ENCODE measurements at places on chromosomes 6 and 20.

- no peak for DNase-seq
Measured at GRCh38 chr20:41290804-41291389, 26.6 kb downstream of the ZHX3 start.

DNA sequence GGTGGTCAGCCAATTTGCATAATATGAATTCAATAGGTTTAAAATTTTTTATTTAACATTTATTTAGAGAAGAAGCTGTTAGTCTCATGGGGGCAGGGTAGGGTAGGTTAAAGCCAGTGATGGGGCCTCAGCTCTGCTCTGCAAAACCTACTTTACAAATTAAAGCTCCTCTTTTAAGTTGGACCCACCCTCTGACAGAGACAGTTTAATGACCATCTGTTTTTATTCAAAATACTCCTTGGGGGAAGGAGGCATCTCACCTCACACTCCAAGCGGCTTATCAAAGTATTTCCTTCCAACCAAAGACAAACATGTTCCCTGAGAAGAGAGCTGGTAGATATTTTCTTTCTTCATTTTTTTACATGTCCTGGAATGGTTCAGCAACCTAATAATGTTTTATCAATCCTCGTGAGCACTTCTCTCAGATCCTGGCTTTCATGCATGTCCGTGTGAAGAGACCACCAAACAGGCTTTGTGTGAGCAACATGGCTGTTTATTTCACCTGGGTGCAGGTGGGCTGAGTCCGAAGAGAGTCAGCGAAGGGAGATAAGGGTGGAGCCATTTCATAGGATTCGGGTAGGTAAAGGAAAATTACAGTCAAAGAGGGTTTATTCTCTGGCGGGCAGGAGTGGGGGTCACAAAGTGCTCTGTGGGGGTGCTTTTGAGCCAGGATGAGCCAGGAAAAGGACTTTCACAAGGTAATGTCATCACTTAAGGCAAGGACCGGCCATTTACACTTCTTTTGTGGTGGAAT is 184.7 kb downstream of the GJA1 start:
- DNase-seq = no peak

DNA sequence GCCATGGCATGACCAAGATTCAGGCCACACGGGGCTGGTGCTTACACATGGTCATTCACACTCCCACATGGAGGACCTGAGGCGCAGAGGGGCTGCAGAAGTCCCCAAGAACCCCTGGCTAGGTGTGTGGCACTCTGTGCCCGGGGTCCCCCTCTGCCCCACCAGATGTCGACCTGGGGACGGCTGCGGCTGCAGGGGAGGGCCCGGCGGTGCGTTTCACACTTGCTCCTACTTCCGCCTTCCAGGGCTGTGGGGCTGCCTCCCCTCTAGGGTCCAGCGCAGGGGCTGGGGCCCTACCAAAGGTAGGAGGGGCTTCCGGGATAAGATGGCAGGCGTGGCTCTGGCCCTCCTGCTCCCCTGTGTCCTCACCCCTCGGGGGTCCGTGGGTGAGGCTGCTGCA is 81.1 kb upstream of the SLCO4A1 start:
- DNase-seq = no peak

DNA sequence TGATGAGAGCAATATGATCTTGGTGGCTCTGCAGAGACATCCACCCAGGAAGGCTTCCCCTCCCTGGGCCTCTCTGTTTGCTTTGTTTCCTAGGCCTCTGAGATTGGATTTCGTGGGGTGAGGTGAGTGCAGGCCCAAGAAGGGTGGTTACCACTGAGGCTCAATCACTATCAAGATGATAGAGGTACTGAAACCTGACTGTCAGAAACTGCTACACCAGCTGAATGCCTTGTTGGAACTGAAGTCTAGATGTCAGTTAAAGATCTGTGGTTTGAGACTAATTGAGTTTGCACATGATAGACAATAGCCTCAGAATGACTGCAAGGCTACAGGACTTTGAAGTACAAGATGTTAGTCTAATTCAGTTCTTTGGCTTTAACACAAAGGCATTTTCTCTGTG is 15.2 kb downstream of the VNN1 start:
- DNase-seq = no peak

GRCh38 chr20:21534453-21534852 is 20.6 kb upstream of the NKX2-2 start:
- DNase-seq = no peak

- no peak for DNase-seq
Measured at GRCh38 chr6:20169119-20169557, 43.1 kb downstream of the MBOAT1 start.

- no peak for DNase-seq
Measured at GRCh38 chr20:6704132-6704861, 63.2 kb upstream of the BMP2 start.

DNA sequence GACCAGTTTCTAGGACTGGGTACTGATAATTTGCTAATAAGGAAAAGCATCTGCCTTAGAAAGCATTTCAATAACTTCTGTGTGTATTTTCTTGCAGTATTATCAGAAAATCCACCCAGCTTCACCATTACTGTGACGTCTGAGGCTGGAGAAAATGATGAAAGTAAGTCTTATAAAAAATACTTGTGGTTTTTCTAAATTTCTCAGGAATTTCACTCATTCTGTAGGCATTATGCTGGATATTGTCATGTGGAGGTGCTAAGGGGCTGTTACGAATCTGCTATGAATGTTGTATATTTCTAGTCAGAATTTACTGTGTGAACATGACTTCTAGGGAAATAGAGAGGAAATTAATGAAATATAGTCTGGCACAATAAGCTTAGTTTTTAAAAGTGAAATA is 8.9 kb downstream of the RWDD1 start:
- no peak for DNase-seq

DNA sequence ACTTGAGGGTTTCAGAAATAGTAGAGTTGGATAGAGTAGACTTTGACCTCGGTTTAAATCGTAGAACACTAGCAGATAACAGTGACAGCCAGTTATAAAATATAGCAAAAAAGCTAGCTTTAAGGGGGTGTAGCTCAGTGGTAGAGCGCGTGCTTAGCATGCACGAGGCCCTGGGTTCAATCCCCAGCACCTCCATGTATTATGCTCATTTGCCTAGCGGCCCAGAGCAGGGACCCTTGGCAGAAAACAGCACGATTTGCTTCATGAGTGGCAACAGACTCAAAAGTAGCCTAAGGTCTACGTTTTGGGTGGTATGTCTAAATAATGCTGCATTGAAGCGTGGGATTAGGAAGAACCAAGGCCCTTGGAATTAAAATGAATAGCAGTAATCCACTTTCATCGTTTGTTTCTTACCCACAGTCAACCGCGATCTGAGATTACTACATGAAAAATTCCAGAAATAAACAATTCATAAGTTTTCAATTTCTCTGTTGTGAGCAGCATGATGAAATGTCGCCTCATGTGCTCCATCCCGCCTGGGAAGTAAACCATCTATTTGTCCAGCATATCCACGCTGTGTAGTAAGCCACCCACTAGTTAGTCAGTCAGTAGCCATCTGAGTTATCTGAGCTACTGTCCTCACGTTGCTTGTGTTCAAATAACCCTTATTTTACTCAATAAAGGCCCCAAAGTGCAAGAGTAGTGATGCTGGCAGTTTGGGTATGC is 184.9 kb downstream of the GPX5 start:
- no peak for DNase-seq

DNA sequence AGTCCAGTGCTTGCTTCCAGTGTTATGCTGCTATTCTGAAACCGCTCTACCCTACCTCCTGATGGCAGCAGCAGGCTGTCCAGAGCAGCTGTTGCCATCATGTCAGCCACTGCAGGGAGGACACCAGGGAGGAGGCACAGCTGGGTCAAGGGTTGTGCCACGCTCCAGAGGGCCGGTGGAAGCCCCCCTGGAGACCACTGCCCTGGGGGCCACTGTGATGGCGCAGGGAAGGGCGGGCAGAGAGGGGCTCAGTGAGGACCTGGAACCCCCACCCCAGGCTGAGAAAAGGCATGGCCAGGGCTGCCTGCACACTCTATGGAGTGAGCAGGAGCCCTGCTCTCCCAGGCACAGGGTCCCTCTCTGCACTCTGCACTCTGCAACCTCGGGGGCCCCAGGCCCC is 271.3 kb upstream of the BTBD3 start:
- no peak for DNase-seq

- no peak for DNase-seq
Measured at GRCh38 chr20:24732599-24732998, 216.5 kb upstream of the CST7 start.

DNA sequence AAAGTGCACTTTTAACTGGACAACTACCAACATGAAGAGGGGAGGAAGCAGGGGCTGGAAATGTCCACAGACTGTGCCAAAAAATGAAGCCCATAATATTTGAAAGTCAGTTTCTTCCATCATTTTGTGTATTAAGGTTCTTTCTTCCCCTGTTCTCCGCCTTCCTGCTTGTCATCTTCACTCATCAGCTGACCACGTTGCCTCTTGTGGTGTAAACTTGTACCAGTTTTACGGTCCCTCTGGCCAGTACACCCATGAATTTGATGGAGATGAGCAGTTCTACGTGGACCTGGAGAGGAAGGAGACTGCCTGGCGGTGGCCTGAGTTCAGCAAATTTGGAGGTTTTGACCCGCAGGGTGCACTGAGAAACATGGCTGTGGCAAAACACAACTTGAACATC is 3.9 kb downstream of the HLA-DQA1 start:
- no peak for DNase-seq
